ENCODE measurements at places on chromosomes 7 and 10.
A peak's percentile ranks its signal among the peaks of the same experiment; 100 is the strongest.

DNA sequence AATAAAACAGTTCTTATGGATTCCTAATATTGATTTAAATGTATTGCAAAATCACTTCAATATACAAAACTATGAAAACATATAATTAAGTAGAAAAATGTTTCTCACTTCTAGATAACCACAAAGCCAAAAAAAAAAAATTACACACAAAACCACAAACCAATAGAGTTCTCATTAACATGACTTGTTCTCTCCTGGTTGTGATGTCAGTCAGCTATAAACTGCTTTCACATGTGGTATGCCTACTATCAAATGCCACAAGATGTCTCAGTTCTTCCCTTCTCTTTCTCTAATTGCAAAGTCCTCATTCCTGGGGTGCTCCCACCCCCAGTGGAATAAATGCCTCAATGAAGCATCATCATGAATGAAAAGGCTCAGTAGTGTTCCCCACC lies 16.6 kb downstream of the GNAI1 start:
- peak; percentile 54 for DNase-seq

DNA sequence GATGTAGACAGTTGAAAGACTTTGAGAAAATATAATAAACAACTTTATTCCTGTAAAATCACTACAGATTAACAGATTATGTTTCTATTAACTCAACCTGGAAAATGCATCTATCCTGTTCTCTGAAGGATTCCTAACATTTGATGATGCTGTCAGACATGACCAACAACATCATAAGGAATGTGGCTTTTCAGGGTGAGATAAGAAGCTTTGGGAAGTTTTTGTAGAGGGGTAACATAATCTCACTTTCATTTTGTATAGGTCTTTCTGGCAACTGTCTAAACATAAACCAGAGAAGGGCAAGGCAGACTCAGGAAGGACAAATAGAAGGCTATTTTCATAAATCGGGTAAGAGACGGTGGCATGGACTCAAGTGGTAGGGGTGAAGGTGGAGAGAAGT lies 112.2 kb downstream of the TES start:
- no peak for DNase-seq

DNA sequence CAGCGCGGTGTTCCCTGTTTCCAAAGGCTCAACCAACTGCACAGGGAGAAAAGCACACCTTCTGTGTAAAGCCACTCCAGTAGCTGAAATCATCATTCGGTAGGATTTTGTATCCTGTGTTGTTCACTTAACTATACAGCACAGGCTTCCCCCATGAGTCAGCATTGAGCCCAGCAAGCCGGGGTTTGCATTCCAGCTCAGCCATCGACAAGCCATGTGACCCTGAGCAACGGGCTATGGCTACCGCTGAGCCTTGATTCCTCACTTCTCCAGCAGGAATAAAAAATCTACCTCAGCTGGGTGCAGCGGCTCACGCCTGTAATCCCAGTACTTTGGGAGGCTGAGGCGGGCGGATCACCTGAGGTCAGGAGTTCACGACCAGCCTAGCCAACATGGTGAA lies 44.1 kb upstream of the ATP6V0A4 start:
- peak; percentile 33 for DNase-seq

- DNase-seq, result peak; percentile 52
Observed at GRCh38 chr7:80790877-80791276, 128.0 kb downstream of the SEMA3C start.

DNA sequence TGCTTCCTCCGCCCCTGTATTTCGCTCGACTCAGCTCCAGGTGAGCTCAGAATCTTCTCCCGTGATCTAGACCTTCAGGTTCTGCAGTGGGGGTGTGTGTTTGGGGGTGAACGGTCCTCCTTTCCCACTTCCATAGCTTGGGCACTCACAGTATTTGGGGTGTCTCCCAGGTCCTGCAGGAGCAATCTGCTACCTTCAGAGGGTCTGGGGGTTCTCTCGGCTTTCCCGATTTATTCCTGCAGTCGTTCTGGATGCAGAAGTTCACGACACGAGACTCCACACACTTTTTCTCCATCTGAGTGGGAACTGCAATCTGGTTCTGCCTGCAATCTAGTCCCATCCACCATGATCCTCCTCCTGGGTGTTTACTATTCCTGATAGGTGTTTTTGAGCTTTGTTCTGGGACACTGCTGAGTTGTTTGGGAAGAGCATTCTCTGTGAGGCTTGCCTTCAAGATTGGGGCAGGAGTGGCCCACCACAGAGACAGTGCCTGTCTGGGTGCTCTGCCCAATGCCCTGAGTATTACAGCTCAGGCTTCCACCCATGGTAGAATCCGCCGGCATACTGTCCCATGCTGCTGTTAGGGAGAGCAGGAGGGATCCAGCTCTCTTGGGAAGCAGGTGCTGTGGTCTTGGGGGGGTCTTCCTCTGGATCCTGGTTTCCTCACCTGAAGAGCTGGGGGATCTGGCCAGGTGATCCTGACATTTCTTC lies 29.8 kb downstream of the JAKMIP3 start:
- DNase-seq, result no peak

Measured in cardiac fibroblast (primary cell).